ENCODE measurements at places on chromosomes 4 and X.

- no peak for DNase-seq
Measured at GRCh38 chrX:63746278-63746677, 38.7 kb downstream of the ARHGEF9 start.

DNA sequence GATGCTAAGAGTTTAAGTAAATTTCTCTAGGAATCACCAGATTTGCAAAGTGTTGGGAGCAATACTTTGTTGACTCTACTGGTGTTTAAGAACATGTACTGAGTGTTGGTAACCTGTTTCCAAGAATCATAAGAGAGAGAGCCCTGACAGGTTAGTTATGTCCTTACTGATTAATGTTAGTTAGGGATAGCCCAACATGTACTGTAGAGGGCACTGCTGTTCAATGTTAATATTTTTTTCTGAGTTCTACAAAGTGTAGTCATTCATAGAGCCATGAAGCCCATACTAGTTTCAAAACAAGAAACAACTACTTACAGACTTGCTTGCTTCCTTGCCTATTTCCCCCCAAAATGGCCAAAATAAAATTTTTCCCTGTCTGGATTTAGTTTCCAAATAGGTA is 11.9 kb downstream of the TMPRSS11D start:
- peak; percentile 41 for DNase-seq

DNA sequence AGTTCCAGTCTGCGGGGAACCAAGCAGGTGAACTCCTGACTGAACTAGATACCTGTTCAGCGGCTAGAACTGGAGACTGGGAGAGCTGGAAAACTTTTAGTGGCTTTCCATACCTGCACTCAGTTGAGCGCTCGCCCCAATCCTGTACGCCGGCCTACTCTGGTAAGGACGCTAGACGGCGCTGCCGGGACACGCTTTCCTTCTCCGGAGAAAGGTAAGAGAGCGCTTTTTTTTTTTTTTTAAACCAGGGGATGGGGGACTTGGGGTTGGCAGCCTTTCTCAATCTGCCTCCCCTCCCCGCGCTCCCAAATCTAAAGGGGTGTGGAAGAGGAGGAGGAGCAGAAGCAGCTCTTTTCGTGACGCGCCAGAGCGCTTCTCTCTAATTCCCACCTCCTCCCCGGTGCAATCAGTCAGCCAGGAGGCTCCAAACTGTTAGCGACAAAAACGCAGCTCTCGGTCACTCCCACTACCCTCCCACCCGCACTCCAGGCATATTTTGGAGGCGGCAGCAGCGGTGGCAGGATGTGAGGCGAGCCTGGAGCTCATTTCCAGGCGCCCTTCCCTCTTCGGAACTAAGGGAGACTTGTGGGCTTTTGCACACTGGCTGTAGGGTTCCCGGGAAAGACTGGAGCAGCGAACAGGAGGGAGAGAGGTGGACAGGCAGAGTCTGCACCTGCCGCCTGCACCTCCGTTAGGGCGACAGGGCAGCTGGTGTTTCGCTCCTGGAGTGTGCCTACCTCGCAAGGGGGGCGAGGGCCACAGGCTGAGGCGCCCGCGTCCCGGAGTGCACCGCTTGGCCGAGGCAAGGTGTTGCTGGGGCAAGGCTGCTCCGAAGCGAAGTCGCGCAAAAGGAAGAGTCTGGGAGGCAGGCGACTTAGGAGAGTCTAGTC is at the start of gene IL1RAPL2:
TSS of gene IL1RAPL2 (plus strand) at position 409 of the 890 bp plus-strand sequence.
- DNase-seq = no peak

DNA sequence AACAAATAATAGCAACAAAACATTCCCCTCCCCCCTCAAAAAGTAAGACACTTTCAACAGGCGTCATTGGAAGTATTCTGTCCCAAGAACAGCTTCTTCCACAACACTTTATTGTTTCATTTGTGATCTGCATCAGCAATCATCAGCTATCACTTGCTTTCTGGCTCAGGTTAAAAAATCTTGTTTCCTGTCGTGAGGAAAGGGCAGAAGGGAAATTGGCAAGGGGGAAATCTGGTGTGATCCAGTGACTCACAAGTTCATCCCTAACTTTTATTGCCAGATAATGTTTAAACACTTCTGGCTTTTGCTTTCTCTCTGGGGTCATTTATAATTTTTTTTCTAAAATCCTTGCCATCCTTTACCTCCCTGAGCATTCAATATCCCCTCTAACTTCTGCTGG is 247.4 kb upstream of the GIMD1 start:
- DNase-seq = no peak

GRCh38 chr4:123826896-123827295 is 430.3 kb downstream of the SPRY1 start:
- DNase-seq = no peak

DNA sequence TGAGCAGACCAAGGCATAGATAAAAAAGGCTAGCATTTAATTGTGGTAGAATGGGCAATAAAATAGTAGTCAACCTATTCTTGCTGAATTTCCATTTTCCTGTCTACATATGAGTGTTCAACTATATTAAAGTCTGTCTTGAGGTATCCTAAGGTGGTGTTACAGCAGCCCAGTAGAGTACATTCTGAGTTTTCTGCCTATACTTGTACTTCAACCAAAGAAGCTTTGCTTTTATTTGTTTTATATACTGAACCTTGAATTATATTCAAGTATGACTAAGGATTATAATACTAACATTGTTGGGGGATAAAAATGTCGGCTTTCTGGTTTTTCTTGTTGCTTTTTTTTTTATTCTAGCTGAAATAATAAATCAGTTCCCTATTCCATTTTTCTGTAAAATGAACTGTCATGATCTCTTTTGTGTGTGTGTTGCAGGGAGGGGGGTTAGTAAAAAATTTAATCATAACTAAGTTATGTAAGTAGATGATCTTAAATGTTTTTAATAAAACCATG is 106.7 kb downstream of the PDLIM5 start:
- DNase-seq = no peak

GRCh38 chr4:519203-519651 is 20.2 kb downstream of the PIGG start:
- no peak for DNase-seq

- no peak for DNase-seq
Measured at GRCh38 chrX:65273152-65273551, 261.4 kb downstream of the LAS1L start.

GRCh38 chrX:33205321-33205720 is 6.0 kb downstream of the DMD start:
- DNase-seq = peak; percentile 17

DNA sequence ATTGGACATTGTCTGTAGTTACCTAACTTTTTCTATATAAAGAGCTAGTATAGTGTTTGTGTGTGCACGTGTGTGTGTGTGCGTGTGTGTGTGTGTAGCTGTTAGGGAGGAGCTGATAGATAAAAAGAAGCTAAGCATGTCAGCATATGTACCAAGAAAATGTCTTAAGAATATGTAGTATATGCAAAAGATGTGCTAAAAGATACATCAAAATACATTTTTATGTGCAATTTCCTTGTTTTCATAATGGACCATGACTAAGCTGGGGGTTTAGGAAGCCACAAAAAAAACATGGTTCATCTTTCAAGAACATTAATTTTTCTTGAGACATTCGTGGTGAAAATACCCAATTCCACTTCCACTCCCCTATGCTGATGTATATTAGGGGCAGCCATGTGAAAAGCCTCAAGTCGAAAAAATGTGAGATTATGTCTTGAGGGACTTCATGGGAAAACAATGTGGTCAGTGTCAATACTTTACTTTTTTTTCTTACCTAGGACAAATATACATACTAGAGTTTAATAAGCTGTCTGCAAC is 1599.7 kb downstream of the ARAP2 start:
- DNase-seq = no peak

- no peak for DNase-seq
Measured at GRCh38 chr4:184644553-184645307, 4.5 kb downstream of the CASP3 start.

DNA sequence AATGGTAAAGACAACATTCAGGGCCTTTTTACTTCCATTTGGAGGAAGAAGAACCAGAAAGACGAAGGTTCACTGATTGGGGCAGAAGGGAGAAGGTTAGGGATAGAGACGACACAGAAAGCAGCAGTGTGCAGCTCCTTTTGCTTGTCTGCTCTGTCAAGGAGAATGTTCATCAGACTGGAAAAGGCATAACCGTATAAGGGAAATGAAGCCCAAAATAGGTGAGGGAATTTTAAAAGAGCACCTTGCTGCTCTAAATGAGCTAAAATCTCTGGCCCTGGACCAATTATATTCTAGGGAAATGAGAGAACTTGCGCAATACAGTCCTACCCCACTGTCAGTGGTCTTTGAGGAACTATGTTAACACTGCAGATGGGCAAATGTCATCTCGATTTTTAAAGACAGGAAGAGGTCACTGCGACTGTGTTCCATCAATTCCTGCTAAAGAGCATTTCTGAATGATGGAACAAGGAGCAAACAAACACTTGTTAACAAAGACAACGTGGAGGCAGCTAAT is 909.8 kb upstream of the FTHL17 start:
- DNase-seq = no peak

- peak; percentile 84 for DNase-seq
Measured at GRCh38 chrX:154516656-154517100, 646 bp upstream of the FAM3A start.
